ENCODE measurements at places on chromosomes 12 and 14.

DNA sequence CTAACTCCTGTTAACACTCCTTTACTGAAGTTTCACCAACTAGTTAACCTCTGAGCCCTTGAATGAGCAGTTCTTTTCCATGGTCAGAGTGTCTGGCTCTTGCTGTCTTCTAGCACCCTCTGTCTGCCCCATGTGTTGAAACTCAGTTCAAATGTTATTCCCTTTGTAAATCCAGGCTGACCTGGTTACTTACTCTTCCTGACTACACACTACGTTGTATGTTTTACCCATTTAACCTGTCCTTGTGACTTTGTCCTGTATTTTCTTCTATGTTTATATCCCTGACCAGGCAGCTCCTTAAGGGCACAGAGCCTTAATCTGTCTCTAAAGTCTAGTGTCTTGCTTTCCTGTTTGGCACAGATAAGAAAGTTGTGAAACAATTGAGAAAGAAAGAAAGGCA lies 389.0 kb upstream of the RPL10L start:
- DNase-seq = no peak

DNA sequence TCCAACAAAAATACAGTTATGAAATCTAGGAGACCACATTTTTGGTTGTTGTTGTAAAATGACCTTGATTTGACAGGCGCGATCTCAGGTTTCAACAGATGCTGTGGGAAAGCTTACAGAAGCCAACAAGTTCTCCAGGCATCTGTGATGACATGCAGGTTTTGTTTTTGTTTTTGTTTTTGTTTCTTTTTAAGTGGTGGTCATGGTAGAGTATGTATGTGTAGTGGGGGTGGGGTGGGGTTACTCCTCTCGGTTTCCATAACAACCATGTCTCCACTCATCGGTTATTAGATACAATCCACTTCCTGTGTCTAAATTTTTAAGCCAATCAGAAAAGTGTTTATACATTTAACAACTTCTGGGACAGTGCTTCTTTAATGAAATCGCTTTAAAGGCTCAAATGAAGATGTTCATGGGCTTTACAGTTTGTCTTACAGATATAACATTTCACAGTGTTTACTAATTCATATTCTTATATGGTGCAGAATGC lies 199.9 kb upstream of the FOXN3 start:
- peak; percentile 76 for DNase-seq

DNA sequence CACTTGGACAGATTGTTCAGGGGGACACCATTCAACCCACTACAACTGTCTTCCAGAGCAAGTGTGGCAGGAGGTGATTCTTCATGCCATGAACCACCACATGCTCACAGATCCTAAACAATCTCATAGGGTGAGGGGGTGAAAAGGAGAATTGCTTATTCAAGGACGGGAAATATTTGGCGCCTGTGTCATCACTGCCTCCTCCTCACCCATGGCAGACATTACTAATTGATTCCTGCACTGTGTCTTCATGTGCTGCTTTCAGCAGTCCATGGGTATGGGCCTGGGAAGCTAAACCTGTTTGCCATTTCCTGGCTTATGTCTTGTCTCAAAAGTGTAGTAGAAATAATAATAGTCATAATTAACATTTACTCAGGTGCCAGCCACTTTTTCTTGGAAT lies 31.3 kb downstream of the MMAB start:
- DNase-seq = no peak

DNA sequence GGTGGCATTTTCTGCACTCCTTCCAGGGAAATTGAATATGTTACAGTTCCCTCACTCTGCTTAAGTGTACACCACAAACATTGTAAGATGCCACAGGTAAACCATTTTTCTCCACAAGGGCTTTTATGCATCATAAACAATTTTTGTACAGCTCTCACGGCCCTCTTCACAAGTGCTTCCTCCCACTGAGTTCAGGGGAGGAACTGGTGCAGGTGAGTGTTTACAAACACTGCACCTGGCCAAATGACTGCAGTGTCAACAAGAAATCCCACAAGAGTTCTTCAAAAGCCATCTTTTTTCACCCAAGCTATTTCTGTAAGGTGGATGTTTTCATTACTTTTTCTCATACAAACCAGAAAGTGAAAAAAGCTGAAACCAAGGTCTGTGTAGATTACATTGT lies 973.2 kb downstream of the AACS start:
- DNase-seq = no peak

GRCh38 chr12:111435661-111436201 lies 30.0 kb downstream of the SH2B3 start:
- peak; percentile 51 for DNase-seq

DNA sequence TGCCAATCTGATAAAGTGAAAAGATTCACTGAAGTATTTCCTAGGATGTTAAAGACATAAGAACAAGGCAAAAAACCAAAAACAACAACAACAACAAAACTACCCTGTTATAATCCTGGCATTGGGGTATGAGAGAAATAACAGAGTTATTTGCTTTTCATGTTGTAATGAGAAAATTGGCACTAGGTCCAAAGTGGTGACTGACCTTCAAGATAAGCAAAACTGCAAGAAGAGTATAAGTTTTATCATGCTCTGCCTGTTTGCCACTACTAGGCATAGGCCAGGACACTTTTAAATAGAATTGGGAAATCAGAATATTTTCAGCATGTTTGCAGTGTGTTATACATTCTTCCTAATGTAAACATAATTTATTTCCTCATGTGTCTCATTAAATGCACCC lies 140.1 kb upstream of the CPM start:
- no peak for DNase-seq

Data from activated CD8-positive, alpha-beta T cell treated with anti-CD3 and anti-CD28 coated beads for 36 hours (primary cell).